T-helper 9 cell (primary cell): ENCODE measurements at places on chromosomes 13 and 19.

DNA sequence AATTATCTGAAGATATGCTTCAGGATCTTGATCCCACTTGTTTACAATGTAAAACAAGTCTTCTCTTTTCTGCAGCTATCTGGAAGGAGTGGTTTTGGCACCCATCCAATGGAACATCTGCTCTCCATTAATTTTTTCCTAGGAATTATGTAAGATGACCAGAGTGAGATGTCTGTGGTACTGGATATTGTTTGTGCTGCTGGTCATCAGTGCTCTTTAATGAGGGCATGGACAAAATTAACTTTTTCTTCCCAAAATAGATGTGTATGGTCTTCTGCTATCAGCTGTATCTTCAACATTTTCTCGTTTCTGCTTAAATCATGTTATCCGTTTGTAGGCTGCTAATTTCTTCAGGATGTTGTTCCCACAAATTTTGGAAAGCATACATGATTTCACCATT is 415.4 kb upstream of the KLHL1 start:
- DNase-seq, result no peak

- no peak for DNase-seq
Observed at GRCh38 chr19:29255912-29256311, 43.0 kb upstream of the UQCRFS1 start.

DNA sequence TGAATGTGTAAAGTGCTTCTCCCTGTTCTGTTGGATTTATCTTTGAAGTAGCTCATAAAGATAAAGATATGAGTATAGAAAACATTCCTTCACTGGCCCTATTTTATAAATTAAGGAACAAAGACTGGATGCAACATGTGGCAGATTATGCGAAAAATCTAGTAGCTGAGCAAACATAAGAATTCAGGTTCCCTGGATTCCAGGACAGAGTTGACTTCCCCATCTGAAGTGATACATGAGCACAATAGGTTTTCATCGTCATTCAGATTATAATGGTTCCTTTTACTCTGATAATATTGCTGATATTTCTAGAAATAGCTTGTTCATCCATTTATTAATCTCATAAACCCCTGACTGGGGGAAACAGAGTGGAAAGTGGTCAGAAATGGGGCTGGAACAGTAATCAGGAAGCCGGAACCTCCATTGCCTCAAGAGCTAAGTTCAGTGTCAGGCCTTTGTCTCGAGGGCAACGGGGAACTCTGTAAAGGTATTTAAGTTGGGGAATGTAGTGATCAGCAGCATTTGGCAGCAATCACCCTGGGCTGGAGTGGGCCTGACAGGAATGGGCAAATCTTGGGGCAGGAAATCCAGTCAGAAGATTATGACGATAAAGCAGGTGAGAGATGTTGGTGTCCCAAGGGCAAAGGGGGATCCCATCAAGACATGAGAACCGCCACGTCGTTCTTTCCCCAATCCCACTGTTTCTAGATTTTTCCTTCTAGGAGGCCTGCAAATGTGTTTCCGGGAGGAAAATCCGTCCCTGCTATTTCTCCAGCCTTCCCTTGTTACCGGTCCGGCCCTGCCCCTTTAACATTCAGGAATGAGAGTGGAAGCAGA is 232.5 kb upstream of the SERP2 start:
- no peak for DNase-seq

GRCh38 chr19:46622118-46622446 is 2.8 kb downstream of the PTGIR start:
- DNase-seq, result no peak

DNA sequence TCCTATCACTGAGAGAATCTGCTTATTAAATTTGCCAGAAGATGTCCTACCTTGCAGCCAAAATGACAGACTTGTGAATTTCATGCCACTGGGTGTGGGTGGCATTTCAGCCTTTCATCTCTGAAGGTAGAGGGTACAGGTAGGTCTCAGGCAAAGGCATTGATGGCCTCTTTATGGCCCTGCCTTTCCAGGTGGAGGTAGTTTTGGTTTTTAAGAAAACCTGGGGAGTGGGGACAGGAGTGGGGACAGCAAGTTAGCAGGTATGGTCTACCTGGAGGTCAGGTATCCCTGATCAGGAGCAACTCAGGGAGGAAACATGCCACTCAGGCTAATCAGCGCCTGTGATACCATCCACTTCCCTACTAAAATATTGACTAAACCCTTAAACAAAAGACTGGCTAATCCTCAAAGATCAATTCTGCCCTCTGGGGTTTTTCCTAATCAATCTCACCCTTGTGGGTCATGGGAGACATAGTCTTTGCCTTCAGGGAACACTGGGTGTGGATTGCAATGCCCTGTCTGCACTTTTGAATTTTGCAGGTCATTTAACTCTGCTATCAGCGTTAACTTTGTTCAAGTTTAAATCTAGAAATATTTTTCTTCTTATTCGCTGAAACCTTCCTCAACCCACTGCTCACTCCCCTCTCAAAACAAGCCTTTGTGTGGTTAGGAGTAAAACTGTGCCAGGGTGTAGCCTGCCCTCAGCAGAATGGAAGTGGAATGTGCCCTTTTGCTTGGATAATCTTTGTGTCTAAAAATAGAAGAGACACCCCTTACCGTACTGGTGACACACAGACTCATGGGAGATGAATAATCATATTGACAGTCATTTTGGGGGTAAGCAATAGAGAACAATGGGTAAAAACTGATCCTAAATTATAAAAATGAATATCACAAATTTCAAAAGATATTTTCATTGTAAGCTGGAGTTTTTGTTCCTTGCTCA is 233.7 kb downstream of the COG6 start:
- DNase-seq, result no peak

DNA sequence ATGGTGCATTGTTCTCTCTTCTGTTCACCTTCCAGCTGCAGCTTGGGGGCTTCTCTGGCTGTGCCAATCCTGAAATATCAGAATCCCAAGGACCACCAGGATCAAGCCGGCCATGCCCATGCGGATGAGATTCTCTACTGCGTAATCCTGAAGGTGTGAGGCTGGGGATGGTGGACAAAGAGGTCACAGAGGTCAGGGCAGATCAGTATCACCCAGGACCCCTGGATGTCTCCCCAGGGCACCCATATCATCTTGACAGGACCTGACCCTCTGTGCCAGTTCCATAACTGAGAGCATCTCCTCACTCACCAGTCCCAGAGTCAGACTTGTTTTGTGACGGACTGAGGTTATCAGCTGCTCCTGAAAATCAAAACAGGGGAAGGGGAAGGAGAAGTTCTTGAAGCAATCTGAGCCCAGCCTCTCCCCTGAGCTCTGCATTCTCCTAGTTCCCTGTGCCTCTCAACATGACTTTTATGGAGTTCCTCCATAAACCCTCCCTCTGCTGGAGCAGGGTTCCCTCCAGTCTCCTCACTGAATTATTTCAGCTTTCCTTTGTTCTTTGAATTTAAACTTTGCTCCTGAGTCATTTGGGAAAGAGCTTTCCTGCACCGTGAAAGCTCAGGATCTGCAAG is 5.5 kb downstream of the LILRA5 start:
- no peak for DNase-seq

DNA sequence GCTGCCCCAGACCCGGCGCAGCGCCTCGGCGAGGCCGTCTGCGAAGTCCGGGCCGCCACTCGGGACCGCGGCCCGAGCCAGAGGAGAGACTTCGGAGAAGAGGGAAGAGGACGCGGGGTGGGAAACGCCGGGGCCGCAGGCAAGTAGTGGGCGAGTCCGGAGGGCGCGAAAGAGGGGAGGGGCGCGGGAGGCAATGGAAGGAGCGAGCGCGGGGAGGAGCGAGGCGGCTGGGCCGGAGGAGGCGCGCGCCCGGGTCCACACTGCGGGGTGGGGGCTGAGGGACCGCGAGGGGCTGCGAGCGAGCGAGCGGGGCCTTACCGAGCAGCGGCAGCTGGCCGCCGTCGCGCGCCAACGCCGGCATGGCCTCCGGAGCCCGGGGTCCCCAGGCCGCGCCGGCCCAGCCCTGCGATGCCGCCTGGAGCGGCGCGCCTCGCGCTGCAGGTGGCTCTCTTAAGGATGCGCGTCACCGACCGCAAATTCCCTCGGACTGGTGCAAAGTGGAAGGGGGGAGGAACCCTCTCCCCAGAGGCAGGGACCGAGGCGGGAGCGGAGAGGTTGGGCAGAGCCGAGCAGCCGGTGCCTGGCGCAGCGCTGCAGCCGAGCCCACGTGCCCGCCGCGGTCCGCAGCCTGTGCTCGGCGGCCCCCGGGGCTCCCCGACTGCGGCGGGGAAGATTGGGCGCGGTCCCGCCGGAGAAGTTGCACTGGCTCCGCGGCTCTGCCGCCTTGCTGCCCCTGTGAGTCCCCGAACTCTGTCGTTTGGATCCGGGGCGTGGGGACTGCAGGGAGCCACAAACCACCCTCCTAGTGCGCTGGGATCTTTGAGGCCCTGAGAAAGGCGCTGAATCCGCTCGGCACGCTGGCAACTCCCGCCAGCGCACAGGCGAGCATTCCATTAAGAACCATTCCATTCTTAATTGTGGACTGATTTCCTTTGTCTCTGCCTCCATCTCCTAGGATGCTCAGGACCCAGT is at the start of gene FLT3:
Gene FLT3 (minus strand): TSS at position 427 of the 972 bp plus-strand sequence. CDS start 66 bp downstream, at position 361.
- DNase-seq, result no peak

GRCh38 chr13:79709471-79709870 is 228.5 kb downstream of the NDFIP2 start:
- DNase-seq, result no peak

DNA sequence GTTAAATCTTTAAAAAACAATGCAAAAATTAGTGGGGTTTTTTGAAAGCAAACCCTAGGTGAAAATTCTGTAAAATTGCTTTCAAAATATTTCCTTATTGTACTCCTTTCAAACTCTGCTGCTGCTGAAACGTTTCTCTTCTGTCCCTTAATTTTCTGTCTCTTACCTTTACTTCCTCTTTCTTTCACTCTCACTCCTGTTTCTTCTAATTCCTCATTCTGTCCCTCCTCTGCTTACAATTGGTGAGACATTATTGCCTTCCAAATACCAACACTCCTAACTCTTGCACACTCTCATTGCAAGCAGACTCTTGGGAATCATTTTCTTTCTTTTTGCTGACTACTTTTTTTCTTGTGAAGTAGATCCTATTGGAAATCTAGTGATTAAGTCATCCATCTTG is 685.6 kb upstream of the SLITRK1 start:
- DNase-seq, result no peak

- no peak for DNase-seq
Observed at GRCh38 chr19:11230621-11231386, 8.6 kb upstream of the ANGPTL8 start.

GRCh38 chr13:59111751-59112171 is 1052.0 kb downstream of the DIAPH3 start:
- DNase-seq, result no peak

GRCh38 chr19:16168465-16169081 is 4.8 kb downstream of the CIB3 start:
- no peak for DNase-seq

- DNase-seq, result no peak
Observed at GRCh38 chr13:37984357-37984756, 114.8 kb upstream of the TRPC4 start.

DNA sequence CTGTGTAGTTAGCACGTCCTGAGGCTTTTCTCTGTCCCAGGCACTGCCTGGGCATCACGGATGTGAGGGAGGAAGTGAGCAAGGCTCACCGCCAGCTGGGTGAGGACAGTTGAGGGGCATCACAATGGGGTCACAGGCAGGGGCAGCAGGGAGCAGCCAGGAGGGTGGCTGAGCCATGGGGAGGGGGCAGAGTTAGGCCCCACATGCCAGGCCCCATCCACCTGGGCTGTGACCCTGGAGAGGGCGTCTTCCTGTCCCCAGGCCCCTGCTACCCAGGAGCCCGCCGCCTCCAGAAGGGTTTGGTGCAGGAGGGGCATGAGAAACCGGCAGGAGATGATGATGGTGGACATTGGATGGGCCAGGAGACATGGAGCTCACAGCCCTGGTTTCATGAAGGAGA is 56.8 kb upstream of the F7 start:
- DNase-seq, result no peak

DNA sequence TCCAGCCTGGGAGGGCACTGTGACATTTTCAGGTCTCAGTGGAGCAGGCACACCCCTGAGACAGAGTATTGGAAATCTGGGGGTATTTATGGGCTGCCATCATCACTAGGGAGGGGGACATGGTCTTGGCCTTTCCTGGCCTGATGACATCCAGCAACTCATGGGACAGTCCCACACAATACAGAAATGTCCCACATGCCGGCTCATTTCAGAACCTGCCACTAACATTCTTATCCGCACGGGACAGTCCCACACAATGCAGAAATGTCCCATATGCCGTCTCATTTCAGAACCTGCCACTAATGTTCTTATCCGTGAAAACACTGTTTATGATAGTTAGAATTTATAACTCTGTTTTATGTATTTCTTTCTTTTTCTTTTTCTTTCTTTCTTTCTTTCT is 9.8 kb downstream of the SLC8A2 start:
- no peak for DNase-seq

DNA sequence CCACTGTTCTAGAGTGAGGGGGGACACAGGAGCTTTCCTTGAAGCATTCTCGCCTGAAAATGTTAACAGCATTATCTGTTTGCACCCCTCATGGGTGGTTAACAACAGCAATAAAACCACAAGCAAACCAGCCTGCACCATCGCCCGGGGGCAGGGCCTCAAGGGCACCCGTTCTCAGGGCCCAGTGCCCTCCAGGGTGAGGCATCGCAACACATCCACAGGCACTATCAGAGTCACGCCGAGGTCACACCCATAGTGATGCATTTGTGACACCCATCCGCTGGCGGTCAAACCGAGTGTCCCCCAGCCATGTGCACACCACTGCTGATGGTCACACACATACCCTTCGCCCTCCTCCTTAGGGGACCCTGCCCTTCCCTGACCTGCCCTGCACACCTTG is 4.6 kb downstream of the FUT5 start:
- no peak for DNase-seq

GRCh38 chr13:40878321-40878720 is 88.9 kb downstream of the SLC25A15 start:
- DNase-seq, result no peak

- peak; percentile 71 for DNase-seq
Observed at GRCh38 chr13:113209759-113210421, 477 bp downstream of the CUL4A start.

- peak; percentile 82 for DNase-seq
Observed at GRCh38 chr19:45927565-45928261, 13.1 kb upstream of the NANOS2 start.

DNA sequence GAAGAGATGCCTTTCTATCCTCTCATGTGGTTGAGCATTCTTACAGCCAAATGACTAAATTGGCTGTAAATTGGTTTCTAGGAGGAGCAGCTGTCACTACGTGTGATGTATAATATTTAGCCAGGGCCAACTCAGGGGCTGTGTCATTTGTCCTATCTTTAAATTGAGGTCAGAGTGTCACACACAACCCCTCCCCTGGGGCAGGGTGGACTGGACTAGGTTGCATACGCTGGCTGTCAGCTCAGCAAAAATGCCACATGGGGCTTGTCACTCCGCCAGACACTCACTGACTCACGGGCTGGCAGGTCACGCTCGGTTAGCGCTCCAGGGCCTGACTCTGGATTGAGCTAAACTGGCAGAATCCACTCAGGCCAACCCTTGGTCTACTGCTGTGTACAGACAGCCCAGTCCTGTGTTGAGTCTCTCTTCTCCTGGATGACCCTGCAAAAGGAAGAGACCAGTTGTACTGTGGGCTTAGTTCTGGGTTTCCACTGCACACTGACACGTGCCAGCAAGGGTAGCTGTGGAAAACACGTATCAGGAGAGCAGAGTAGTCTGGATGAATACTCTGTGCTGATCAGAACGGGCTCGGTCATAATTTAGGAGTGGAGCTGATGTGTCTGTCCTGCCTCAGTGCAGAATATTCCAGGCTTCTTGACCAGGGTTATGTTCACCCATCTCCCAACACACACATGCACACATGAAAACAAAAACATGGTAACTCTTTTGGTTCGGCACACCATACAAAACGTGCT is 29.1 kb downstream of the SHISA2 start:
- DNase-seq, result no peak
